ENCODE measurements at places on chromosomes 7 and 10.

DNA sequence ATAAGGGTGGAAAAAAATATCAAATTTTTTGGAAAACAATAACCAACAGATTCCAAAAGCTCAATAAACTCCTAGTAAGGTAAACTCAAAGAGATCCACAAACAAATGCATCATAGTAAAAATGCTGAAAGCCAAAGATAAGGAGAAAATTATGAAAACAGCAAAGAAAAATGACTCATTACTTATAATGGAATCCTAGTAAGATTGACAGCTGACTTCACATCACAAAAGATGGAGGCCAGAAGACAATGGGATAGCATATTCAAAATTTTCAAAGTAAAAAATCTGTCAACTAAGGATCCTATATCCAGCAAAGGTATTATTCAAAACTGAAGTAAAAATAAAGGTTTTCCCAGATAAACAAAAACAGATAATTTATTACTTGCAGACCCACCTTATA lies 183.4 kb upstream of the VIPR2 start:
- DNase-seq = no peak

GRCh38 chr7:48084727-48085432 lies 4.2 kb upstream of the UPP1 start:
- DNase-seq = peak; percentile 65

- DNase-seq = no peak
These were observed 67.6 kb downstream of the MDFIC start for GRCh38 chr7:114989531-114989930.

DNA sequence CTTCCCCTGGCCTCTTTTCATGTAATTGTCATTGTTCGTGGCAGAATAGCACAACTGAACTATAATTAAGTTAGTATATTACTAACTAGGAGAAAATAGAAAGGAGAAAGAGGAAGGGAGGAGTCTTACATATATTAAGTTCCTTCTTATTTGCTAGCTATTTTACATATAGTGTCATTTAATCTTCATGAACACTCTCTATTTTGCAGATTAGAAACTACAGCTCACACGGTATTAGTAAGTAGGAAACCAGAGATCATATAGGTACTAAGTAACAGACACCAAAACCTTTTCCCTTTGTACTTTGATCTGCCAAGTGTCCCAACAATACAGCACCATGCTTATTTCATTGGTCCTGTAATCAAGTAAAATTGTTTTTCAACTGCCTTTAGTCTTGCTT lies 202.4 kb upstream of the HPS1 start:
- DNase-seq = no peak

- DNase-seq = no peak
These were observed 19.6 kb upstream of the INPP5A start for GRCh38 chr10:132517951-132518521.

GRCh38 chr7:23759671-23760391 lies 49.8 kb downstream of the STK31 start:
- DNase-seq = no peak

DNA sequence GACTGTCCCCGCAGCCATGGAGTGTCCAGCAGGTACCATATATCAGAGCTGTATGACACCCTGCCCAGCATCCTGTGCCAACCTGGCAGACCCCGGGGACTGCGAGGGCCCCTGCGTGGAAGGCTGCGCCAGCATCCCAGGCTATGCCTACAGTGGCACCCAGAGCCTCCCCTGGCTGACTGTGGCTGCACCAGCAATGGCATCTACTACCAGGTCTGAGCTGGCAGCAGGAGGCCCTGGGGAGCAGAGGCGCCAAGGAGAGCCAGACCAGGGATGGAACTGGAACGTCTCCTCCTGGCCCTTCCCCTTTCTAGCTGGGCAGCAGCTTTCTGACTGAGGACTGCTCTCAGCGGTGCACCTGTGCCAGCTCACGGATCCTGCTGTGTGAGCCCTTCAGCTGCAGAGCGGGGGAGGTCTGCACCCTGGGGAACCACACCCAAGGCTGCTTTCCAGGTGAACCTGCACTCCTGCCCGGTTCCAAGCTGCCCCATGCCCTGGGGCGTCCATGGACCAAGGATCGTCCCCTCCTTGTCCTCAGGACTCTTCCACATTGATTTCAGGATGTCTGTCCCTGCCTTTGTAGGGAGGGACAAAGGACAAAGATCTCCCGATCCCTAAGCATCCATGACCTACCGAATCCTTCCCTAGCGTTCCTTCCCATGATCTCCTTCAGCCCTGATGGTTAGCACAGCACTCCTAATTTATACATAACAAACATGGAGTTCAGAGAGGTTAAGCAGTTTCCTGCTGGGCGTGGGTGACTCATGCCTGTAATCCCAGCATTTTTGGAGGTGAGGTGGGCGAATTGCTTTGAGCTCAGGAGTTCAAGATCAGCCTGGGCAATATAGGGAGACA lies 33.3 kb downstream of the EPHB4 start:
- DNase-seq = peak; percentile 53

DNA sequence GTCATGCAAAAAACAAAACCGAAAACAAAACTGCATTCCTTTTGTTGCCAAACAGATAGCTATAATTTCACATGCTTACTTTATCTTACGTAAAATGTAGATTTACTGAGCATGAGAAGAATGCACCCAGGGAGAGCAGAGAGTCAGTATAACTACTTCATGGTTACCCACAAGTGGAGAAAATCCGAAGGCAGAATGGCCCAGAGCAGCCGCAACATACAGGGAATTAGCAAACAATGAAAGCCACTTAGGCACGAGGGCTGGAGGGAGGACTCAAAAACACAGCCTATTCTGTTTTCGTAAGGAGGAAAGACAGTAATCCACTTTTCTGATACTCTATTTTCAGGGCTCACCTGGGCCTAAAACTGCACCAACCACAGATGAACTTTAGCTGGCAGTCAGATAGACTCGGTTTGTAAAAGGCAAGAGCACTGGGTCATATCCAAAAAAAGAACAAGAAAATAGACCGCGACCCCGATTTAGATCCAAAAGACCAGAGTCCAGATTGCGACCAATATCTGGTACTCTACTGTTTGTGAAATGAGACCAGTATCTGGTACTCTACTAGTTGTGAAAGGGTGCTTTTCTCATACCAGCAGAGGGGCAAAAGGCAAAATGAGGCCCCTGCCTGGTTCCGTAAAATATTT lies 1.3 kb downstream of the ITPRIP start:
- no peak for DNase-seq

- no peak for DNase-seq
These were observed 28.5 kb upstream of the ZMYND11 start for GRCh38 chr10:106740-107139.

DNA sequence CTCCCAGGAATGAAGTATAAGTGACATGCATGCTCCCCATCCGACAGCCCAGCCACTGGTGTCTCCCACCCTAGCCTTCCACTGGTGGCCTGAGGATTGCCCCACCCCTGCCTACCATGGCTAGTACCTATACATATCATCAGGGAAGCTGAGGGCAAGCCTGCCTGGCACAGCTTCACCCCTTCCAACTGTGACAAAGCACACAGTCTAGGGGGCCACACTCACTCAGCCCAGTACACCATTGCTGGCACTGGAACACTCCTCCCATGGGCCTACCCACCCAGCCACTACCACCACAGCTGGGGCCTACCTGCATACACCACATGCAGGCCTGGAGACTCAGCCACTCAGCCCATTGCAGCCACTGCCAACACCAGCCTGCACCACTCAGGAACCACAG lies 393.1 kb upstream of the STEAP1 start:
- DNase-seq = no peak

- DNase-seq = no peak
These were observed 54.4 kb downstream of the MCMBP start for GRCh38 chr10:119817991-119818888.

DNA sequence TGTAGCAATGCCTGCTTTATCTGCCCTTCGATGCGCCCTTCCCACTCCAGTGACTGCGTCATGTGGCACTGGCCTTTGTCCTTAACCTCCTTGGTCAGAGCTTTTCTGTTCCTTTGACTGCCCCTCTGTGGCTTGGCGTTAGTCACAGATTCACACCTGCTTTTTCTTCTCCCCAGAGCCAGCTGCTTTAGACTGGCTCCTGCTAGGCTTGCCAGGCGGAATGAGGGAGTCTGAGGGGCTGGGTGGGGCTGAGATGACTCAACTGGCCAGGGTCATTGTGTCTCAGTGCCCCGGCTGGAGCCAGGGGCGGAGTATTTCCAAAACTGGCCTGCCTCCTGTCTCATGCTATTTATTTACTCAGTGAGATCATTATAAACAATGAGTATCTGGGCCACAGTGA lies 194.1 kb downstream of the EMX2 start:
- DNase-seq = no peak

DNA sequence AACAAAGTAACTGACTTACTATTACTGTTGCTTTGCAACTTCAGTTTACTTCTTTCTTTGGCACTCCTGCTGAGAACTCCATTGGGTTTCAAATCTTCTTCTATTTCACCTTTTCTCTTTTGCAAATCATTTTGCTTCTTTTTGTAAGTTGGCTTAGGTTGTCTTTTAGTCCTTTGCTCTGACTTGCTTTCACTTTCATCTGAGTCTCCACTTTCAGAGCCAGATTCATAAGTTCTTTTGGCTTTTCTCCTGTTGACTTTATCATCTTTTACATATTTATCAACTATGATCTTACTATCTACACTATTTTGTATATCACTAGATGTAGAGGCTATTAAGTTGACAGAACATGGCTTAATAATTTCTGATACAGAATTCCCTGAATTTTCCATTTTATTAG lies 73.4 kb downstream of the NRBF2 start:
- no peak for DNase-seq

GRCh38 chr7:151454305-151454704 lies 14.4 kb upstream of the CRYGN start:
- no peak for DNase-seq

DNA sequence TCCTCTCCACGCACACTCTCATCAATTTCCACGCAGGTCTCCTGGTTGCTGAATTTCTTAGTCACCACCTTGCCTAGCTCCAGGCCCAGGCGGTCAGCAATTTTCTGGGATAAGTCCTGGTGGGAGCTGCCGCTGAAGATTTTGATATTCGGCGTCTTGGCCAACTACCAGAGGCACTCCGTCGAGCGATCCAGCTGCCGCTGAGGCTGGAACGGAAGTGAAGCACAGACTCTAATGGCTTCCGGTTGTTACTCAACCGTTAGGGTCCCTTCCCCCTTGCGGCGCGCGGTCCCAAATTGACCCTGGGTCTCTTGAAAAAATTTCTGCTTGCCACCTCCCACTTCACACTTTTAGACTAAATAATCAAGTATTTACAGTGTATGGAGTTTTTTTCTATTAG lies at the start of gene PRPS1L1:
Gene PRPS1L1, minus strand, starts transcription at position 219 of the 400 bp plus-strand sequence.
- no peak for DNase-seq

DNA sequence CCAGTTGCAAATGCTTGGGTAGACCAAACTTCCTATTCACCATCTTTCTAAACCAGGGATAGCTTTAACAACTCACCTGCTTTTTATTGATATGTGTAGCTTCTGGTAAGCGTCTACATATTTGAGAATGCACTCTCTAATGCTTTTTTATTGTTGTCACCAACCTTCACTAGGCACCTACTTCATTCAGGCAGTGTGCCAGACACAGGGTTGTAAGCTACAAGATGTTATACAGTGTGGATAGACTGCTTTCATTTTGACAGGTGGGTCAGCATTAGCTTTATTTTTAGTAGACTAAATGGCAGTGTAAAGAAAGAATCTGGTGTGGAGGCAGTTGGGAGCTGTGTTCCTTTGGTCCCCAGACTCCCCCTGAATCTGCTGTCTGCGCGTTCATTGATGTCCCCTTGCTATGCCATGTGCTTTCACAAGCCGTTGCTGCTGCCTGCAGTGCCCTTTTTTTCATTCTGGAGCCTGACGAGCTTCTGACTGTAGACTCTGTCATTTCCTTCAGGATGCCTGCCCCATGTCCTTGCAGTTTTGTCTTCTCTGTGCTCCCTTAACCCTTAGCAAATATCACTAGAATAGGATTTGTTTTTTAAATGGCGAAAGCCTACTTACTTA lies 32.1 kb downstream of the NRF1 start:
- DNase-seq = no peak

GRCh38 chr7:37318541-37318940 lies 130.1 kb downstream of the ELMO1 start:
- DNase-seq = no peak

- no peak for DNase-seq
These were observed 166.3 kb downstream of the ZNF438 start for GRCh38 chr10:30865141-30865926.

GRCh38 chr7:64308016-64308270 lies 5.8 kb upstream of the ZNF736 start:
- DNase-seq = no peak

- no peak for DNase-seq
These were observed 10.2 kb upstream of the EFCAB10 start for GRCh38 chr7:105591522-105591921.

DNA sequence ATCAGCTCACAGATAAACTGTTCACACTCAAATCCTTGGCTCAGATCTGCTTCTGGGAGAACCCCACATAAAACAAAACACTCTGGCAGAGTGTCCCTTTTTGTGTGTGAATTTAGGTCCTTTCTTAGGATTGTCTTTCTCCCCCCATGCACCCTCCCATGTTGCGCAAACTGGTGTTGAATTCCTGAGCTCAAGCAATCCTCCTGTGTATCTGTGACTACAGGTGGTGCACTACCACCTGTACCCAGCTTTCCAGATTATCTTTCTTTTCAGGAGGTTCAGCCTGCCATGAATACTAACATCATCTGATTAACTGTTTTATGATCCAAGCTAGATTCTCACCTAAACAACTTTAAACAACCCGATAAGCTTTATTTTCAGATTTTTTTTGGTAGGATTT lies 177.6 kb upstream of the CSTF2T start:
- no peak for DNase-seq

GRCh38 chr7:110835849-110836248 lies 255.1 kb upstream of the LRRN3 start:
- no peak for DNase-seq
